Midbrain (tissue), 1 donor: ENCODE measurements at places on chromosomes 2 and 18.

GRCh38 chr2:1867141-1867540, 122.8 kb upstream of the PXDN start:
- no peak for DNase-seq

DNA sequence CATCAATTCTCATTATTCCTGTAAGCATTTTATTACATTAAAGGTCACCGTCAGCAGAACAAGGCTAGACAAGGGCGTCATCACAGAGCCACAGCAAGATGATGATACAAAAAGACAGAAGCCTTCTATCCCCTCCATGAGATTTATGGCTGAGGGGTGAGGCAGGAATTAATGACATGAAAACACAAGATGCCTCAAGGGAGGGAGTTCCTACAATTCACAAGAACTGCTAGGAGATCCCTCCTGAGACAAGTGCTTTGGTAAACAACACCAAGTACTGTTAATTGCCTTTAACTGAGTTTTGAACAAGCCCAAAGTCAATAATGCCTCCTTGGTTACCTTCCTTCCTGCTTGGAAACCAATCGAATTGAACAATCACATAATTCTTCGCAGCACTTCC, 14.1 kb downstream of the ADD2 start:
- DNase-seq: no peak

- DNase-seq: no peak
These were observed 5.3 kb upstream of the KRCC1 start for GRCh38 chr2:88060907-88061275.

DNA sequence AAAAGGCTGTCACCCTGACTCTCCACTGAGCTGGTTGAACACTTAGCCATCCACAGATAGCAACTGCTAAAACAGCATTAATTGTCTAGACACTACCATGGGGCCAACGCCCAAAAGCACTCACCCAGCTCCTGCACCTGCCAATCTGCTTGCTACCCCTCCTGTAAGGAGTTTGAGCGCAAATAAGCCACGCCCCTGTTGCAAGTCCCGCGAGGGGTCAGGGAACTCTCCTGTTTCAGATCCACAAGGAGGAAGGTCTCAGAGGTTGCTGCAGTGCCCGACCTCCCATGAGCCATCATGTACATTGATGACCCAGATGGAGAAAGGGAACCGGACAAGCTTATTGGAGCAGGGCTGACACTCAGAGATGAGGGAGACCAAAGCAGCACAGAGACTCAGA, 106.8 kb downstream of the ZNF516 start:
- no peak for DNase-seq

GRCh38 chr2:63047321-63048279, 3.0 kb upstream of the OTX1 start:
- peak; percentile 42 for DNase-seq

DNA sequence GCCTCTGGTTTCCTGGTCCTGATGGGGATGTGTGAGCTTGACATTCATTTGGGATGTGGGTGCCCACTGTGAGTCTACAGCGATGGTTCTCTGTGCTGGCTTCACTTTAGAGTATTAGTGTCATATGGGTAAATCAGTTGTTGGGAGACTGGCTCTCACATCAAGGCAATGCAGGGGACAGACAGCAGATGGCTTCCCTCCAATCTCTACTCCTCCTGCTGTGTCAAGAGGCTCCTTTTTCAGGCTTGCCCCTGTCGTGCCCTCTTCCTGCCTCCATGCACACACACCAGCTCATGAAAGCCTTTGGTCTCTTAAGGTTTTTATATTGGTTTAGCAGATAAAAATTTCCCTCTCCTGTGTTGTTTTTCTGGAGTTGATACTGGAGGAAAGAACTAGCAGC, 315.6 kb downstream of the RDH14 start:
- no peak for DNase-seq

DNA sequence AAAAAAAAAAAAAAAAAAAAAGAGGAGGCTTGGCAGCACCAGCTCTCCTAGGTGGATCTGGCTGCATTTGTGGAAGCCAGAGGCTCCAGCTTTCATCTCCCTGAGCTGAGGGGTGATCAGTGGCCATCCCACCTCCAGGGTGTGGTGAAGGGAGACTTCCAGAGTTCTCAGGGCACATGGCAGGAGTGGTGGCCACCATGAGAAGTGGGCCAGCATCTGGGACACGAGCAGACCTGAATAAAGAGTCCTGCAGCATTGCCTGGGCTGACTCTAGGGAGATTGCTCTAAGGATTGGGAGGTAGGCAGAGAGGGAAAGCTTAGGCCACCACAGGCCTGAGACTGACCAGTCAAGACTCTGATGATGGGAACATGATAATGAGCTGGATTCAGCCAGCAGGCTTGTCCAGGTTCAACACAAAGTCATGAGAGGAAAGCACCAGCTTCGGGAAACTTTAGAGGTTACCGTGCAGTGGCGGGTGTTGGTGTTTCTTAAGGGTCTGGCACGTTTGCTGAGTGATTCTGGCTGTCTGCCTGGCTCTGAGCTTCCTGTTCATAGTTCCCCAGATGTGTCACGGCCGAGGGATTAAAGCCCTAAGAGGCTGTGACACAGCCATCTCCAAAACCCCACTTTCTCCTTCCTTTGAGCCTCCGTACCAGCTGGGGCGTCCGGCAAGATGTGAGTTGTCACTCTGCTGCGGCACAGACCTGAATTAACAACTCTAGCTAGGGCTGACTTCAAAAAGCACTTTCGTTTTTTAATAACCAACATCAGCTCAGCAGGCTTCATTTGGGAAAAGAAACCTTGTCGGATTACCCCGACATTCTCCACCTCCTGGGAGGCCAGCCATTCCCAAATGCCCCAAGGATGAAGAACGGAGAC, 38.3 kb upstream of the IL1R1 start:
- no peak for DNase-seq

DNA sequence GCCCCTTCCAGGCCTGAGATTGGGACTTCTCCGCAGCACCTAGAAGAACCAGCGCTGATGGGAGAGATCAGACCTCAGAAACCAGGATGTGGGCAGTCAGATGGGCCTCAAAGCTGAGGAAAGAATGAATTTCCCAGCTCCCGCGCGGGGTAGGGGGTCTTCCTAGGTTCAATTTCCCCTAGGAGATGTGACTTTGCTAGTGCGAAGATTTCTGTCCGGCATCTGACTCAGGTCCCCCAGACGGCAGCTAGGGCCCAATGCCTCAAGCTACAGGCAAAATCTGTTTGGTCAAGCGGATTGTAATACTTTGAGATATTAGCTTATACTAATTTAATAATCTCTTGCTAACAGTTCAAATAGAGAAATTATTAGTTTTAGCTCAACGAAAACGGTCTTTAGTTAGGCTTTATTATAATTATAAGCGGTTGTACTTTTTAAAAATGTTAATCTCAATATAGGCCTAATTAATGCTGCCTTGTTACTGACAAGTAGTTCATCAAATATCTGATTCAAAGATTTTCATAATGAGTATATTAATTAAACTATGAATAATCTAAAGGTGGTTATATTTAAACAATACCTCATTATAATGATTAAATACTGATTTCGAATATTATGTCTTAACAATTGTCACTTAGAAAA, 5.8 kb downstream of the DLX1 start:
- DNase-seq: no peak

DNA sequence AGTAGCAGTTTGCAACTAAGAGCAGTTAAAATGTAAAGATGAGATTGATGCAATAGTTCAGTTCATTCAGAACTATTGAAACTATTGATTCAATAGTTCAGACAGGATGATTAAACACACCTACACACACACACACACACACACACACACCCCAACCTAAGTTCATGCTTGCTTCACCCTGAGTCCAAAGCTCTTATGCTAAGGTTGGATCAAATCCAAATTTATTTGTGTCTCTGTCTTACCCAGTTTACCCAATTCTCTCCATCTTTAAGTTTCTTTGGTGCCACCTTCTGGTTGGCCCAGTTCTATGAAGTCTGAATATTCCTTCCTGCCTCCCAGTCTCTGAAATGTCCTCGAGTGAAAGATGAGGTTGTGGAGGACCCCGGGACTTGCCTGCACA, 5.1 kb downstream of the SERPINB8 start:
- peak; percentile 28 for DNase-seq

- DNase-seq: no peak
These were observed 422.0 kb downstream of the GALR1 start for GRCh38 chr18:77671456-77672167.

DNA sequence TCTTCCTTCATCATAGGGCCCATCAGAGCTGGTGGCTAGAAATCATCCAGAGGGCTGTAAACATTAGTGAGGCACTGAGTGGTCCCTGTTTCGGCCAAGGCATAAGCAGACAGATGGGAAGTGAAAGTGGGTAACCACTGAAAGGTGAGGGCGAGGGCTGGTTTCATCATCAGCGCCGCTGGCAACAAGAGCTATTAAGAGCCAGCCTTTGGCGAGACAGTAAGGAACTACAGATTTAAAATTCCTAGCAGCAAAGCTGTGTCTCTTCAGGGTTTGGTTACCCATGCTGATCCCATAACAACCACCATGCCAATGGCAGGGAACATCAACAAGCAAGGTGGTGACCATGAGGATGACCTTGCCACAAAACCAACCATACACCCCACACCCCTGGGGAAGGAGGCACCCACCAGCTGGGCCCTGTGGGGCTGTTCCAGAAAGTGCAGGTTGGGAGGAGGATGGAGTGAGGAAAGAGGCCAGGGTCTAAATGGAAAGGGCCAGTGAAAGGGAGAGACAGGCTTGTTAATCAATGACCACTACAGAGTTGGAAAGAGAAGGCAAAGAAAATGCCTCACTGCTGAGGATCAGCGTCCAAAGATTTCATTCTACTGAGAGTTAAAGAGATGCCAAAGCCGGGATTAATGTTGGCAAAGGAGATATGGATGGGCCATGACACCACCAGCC, 9.0 kb upstream of the SLC20A1 start:
- DNase-seq: no peak

GRCh38 chr2:38074764-38075506, 1.0 kb downstream of the CYP1B1 start:
- DNase-seq: no peak

DNA sequence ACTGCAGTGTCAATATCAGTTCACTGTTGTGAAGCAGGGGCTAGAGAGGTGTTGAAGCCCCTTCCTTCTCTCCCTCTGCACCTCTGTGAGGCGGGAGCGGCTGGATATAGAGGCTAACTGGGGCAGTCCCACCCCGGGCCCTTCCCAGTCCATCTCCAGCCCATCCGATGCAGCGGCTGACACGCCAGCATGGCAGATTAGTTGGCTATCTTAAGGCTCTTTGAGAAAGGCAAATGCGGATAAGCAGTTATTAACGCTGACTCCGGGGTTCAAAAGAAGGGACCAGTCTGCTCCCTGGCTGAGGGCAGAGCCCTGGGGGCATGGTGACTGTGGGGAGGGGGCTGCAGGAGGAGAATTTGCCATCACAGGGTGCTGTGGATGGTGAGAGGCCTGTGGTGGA, 76.6 kb downstream of the CELF4 start:
- DNase-seq: no peak

DNA sequence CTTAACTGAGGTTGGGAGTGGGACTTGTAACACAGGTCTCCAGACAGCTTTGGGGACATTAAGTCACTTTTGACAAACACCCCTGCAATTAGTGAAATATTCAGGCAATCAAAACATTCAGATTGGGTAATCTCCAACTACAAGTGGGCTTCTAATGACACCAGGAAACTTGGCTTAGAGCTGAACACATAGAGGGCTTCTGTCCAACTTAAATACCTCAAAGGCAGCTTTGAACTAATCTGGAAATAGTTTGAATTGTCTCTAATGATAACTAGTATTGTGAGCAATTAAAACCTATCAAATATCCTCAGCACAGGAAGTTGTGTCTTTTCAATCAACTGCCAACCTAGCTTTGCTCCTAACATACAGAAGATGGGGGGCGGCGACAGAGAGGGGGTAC, 5.1 kb upstream of the ASPRV1 start:
- no peak for DNase-seq

DNA sequence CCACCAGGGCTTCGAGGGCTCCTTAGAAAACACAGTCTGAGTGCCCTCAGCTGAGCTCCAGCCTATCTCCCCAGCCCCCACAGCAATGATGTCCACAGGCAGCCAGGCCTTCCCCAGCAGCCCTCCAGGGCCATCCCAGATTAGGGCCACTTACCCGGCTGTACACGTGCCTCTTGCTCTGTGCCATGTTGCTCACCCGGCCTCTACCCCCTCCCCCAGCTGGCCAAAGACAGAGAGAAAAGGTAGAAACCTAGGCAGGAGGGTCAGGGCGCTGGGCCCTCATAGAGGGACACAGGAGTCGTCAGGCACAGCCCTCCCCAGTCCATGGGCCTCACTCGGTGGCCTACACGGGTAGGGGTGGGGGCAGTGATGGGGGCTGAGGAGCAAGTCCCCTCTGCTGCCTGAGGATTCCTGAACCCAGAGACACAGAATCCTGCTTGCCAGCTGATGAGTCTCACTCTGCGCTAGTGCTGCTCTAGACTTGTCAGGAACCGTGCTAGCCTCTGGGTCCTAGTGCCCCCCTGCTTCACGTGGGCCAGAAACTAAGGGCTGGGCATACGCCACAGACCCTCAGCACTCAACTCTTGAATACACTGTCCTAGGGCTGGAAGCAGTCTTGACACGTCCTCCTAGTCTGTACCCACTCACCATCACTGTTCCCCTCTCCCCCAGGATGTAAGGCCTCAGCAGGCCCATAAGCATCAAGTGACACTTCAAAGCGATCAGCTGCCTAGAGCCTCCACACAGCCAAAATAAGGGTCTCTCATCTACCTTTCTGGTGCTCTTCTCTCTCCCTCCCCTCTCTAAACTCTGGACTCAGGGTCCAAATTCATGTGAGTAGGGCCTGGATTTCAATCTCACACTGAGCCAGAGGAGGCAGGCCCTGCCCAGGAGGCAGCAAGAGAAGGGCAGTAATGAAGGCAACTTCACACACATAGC, at the start of gene DCTN1:
DCTN1 (minus strand) TSS at position 461 of the 939 bp plus-strand sequence; CDS start at position 187, 274 bp downstream.
- DNase-seq: peak; percentile 80

DNA sequence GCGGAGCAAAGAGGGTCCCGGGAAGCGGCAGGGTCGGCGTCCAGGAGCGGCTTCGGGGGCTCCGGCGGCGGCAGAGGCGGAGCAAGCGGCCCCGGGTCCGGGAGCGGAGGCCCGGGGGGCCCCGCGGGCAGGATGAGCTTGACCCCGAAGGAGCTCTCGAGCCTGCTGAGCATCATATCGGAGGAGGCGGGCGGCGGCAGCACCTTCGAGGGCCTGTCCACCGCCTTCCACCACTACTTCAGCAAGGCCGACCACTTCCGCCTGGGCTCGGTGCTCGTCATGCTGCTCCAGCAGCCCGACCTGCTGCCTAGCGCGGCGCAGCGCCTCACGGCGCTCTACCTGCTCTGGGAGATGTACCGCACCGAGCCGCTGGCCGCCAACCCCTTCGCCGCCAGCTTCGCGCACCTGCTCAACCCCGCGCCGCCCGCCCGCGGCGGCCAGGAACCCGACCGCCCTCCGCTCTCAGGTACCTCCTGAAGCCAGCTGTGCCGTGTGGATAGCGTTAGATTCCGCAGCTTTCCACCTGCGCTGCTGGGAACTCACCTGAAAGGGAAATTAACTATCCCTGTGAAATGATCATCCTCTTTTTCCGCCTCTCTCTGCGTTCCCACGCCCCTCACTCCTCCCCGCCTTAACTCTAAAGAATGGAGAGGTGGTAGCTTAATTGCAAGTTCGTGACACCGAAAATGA, 472 bp downstream of the CNOT11 start:
- peak; percentile 42 for DNase-seq

DNA sequence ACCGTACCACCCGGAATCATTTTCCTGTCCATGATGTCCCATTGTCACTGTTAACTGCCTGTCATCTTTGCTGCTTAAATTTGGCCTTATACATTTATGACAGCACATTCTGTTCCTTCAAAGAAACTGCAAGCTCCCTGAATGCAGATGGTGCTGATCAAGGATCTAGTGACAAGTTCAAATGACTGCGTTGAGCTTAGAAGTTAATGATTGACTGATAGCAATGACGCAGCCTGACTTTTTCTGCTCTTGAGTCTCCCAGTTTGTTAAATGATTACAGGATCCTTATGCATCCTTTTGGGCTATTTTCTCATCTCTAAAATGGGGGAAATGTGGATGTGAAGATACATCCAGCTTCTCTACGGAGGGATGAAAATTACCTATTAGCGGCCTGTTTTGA, 159.0 kb downstream of the DCC start:
- no peak for DNase-seq
